Stimulated activated CD4-positive, alpha-beta T cell treated with anti-CD3 and anti-CD28 coated beads, TNF-alpha, amount 100 ng/mL, for 24 hours (primary cell): ENCODE measurements at places on chromosomes 16 and 17.

GRCh38 chr17:61058066-61058465, 341.6 kb upstream of the TBX2 start:
- no peak for DNase-seq

- no peak for DNase-seq
Measured at GRCh38 chr17:688100-688989, 26.3 kb downstream of the VPS53 start.

DNA sequence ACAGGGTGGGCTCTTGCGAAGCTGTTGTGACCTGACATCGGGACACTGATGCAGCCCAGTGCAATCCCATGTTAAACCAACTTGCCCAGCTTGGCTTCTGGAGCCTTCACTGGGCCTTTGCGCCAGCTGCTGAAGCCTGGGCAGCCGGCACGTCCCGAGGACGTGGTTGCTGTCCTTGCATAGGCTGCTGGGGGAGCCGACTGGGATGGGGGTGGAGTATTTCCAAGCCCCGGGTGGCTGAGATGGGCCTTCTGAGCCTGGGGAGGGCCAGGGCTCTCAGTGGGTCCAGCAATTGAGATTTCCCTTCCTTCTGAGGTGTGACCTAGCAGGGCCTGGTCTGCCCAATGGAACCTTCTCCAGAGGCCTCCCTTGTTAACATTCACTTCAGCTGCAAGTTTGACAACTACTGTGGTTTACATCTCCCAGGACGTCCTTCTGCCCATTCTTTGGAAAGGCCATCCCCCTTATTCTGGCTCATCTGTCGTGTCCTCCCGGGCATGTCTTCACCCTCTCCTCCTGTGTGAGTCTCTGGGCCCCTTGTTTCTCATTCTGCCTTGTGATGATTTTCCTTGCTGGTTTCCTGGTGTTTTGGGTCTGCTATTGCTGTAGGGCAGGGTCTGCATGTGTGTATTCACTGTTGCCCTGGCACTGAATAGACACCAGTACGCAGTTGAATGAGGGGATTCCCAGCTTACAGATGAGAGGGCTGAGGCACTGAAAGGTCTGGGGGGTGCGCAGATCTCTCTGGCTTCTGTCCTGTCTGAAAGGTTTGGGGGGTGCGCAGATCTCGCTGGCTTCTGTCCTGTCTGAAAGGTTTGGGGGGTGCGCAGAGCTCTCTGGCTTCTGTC, 34.4 kb downstream of the HAPSTR1 start:
- DNase-seq, result no peak

DNA sequence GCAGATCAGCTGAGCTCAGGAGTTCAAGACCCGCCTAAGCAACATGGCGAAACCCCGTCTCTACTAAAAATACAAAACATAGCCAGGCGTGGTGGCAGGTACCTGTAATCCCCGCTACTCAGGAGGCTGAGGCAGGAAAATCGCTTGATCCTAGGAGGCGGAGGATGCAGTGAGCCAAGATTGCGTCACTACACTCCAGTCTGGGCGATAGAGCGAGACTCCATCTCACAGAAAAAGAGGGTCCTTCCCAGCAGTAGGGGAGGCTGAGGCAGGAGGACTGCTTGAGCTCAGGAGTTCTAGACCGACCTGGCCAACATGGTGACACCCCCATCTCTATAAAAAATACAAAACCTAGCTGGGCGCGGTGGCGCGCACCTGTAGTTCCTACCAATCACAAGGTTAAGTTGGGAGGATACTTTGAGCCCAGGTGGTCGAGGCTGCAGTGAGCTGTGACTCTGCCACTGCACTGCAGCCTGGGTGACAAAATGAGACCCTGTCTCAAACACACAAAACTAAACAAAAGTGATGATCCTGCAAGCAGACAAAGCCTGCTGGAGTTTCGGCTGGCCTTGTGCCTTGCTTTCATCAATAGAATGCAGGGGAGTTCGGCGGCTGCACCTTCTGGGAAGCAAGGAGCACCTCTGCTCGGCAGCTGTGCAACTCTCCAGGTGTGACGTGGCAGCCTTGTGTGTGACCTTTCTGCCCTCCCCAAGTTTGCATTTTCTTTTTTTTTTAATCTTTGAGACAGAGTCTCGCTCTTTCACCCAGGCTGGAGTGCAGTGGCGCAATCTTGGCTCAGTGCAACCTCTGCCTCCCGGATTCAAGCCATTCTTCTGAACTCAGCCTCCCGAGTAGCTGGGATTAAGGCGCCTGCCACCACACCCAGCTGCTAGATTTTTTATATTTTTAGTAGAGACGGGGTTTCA, 12.4 kb upstream of the YWHAE start:
- DNase-seq, result no peak

DNA sequence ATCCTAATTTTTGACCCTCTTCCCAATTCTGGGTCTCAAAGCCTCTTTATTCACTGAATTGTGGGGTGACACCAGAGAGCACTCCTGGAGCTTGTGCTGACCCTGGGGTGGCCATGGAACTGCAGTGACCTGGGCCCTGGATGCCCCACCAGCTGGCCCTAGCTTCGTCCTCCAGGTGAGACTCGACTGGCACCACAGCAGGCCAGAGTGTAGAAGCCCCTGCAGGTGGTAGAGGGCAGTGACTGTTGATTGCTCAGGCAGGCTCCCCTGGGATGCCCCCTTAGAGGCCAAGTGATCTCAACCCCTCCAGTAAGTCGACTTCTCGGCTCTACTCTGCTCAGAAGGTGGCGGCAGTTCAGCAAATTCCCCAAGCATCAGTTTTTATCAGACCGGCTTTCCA, 6.4 kb downstream of the FA2H start:
- no peak for DNase-seq

- no peak for DNase-seq
Measured at GRCh38 chr17:39634384-39634871, 2.5 kb upstream of the STARD3 start.

GRCh38 chr17:64574646-64575045, 67.9 kb downstream of the CEP95 start:
- DNase-seq, result no peak

DNA sequence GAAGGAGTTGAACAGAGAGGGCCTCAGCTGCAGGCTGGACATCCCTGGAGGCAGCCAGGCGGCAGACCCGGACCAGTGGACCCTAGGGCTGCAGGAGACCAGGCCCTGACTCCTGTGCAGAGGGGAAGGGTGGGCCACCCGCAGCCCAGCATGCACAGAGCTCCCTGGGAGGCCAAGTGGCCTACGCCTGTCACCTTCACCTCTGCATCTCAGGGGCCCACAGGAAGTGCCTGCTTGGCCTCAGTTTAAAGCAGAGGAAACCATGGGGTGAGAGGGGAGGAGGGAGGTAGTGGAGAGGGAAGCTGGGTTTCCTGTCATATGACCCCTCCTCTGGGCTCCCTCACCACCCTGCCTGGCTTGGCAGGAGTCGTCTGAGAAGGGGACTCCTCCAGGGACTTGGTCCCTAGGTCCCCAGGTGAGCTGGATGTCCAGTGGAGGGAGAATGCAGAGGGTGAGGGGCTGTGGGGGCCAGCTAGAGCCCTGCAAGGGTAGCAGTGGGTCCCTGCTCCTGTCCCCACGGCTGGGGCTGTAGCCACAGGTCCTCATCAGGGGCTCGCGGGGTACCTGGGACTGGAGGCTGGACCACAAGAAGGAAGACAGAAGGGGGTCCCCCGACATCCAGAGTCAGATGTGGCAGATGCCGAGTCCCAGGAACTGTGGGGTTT, at the start of gene TMC8:
Gene TMC8, plus strand, starts transcription at position 335 of the 665 bp plus-strand sequence. CDS start 818 bp downstream, outside the sequence.
- no peak for DNase-seq

- DNase-seq, result no peak
Measured at GRCh38 chr17:50613007-50613992, 21.4 kb upstream of the ABCC3 start.

DNA sequence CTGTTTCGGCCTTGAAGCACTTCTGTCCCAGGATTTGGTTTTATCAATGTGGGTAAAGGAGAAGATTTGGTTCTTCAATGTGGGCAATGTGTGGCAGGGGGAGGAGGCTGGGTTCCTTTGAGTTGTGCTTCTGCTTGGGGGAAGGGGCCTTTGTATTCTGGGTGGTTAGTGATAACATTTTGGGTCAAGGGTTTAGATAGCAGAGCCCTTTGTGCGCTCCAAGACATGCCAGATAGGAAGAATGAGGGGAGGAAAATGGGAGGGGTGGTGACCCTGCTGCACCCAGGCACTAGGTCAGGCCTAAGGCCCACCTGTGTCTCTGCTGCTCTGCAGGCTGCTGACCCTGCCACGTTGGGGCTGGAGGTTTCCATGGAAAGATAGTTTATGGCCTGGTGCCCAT, 40.0 kb upstream of the CDC42EP4 start:
- DNase-seq, result no peak

GRCh38 chr16:86868070-86868469, 289.7 kb downstream of the FOXL1 start:
- DNase-seq, result no peak

DNA sequence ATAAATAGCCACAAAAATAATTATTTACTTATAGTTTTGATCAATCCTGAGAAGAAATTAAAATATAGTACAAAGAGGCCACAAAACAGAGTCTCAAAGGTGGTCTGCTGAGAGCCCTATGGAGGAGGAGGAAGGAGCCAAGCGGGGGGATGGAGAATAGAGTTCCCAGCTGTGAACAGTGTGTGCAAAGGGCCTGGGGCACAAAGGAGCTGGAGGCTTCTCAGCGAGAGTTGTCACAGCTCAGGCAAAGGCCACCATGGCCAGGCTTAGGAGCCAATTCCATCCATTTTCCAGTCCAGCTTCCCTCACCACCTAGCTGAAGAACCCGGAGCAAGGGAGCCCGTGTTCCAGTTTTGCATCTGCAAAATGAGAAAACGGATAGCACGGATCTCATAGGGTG, 5.4 kb upstream of the ZNF423 start:
- no peak for DNase-seq

DNA sequence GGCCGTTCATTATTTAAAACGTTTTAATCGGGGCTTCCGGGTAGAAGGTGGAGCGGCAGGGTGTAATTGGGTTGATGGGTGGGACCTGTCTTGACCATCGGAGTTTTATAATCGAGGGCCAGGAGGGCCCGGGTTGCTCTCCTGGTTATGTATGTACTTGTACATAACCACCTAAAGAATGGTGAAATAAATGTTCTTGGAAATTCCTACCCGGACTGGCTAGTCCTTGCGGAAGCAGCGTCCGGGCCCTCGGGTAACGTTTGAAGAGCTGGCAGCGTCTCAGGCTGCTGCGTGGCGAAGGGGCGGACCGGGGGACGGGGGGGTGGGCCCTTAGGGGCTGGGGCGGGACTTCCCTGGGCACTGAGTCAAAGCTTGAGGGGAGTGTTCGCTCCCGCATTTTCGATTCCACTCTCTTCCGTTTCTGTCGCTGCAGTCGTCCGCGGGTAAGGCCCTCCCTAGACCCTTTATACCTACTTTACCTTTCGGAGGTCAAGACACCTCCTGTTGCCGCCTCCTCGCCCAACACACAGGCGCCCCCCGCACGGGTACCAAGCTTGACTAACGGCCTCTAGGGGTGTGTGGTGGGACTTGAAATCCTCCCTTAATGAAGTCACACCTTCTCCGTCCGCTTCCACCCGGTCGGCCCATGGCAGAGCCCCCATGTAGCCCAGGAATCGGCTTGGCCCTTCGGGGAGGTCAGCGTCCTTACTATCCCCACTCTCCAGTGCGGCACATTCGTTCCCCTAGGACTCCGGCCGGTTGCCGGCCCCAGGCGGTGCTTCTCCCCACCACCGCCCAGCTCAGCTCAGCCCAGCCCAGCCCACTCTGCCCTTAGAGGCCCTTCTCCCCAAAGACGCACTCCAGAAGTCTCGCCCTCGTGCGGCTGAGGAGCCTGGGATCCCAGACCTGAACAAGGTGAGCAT, at the start of gene TMEM106A:
Gene TMEM106A, plus strand, starts transcription at position 396 of the 923 bp plus-strand sequence. CDS start 1,167 bp downstream, outside the sequence.
- DNase-seq, result peak; percentile 61

DNA sequence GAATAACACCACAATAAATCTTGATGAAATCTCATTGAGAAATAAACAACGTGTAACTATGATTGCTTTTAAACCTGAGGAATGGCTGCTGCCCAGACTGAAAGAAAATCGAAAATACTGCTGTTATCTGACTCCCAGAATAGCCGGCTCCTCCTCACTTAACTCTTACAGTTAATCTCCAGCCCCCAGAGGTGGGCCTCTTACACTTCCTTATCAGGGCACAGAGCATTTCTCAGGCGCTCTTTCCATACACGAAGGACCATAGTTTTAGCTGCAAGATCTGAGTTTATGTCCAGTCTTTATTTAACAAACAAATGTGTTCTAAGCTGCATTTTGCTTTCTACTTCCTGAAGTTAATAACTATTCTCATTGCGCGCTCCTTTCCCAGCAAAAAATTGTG, 206.9 kb downstream of the MAP2K4 start:
- DNase-seq, result no peak

GRCh38 chr16:86101897-86102157, 202.9 kb downstream of the IRF8 start:
- no peak for DNase-seq

GRCh38 chr17:79654960-79655382, 44.1 kb upstream of the RBFOX3 start:
- no peak for DNase-seq

- DNase-seq, result no peak
Measured at GRCh38 chr17:67546578-67547527, 169.8 kb downstream of the PITPNC1 start.

GRCh38 chr17:78953356-78954350, 26.1 kb downstream of the LGALS3BP start:
- no peak for DNase-seq

DNA sequence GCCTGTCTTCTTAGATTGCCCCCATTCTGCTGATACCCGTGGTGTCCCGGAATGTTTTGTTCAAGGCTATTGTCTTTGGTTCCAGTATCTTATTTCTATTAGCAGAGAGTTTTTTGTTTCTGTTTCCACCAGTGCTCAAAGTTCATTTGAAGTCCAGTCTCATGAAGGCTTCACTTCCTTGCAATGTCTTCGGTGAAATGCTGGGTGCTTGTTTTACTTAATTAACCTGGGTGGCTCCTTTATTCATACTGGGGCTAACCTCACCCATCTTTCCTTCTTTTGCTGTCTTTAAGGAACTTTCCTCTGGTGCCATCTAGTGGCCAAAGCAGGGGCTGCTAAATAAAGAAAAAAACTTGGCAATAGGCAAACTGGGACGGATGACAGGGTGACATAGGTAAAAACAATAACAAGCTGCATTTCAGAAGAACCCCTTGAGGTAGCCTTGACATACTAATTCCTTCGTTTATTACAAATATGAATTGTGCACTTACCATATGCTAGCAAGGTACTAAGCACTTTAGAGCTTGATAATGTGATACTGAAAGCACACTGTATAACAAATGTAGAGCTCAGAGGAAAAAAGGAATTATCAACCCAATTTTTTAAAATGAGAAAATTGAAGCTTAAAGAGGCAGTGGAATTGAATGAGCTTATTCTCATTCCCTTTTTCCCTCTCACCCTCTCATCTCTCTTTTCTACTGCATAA, 2.8 kb upstream of the SMIM36 start:
- DNase-seq, result peak; percentile 57

GRCh38 chr16:13289515-13289914, 388.1 kb downstream of the SHISA9 start:
- no peak for DNase-seq

DNA sequence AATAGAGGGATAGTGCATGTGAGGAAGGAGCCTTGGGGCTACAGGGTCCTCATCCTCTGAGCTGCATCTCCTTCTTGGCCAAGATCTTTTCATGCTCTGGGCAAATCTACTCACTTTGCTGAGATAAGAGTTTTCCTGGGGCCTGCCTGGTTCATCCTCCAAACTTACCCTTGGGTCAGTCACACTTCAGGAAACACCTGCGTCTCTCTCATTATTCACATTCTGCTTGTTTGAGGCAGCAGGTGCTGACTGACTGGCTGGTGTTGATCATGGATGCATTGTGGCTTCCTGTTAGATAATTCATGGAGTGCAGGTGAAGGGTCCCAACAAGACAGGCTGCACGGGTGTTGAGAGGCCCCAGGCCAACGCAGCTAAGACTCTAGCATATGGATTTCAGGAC, 162.6 kb downstream of the SALL1 start:
- no peak for DNase-seq

- DNase-seq, result no peak
Measured at GRCh38 chr17:10745231-10745630, 15.4 kb upstream of the TMEM220 start.
